ENCODE measurements at places on chromosomes 5 and 9.

- DNase-seq = no peak
Measured at GRCh38 chr5:159780246-159780645, 136.0 kb upstream of the ADRA1B start.

- DNase-seq = peak; percentile 19
Measured at GRCh38 chr9:33147416-33148169, 19.5 kb downstream of the B4GALT1 start.

DNA sequence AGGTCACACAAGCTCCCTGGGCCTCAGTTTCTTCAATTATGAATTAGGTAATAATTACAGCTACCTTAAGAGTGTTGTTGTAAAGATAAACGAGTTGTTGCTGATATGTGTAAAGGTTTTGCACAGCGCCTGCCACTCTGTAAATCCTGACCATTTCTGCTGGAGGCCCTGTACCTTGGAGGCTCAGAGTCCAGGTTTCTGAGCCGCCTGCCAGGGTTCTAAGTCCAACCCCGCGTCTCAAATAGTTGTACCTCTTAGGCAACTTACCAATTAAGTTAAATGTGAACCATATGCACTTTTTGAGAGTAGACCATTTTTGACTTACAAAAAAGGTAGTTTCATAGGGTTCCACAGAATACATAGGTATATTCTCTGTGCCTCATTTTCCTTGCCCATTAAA, 156.8 kb upstream of the KLF9 start:
- no peak for DNase-seq

DNA sequence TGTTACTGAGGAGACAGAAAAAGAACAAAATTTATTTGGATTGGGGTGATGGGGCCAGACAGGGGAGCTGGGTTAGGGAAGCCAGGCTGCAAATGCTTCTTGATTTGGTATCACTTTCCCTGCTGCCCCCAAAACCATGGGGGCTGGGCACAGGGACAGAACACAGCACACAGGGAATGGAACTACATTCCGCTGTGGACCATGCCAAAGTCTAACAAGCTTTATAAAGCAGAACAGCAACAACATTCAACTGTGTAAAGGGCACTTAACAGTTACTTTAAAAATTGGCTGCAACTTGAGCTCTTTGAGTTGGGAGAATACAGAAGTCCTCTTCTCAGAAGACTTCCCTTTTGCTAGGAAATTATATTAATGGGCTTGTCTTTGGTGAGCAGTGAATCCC, 23.8 kb downstream of the C5orf58 start:
- no peak for DNase-seq

- no peak for DNase-seq
Measured at GRCh38 chr9:27436234-27436633, 87.9 kb upstream of the IFNK start.

- no peak for DNase-seq
Measured at GRCh38 chr9:17802249-17802857, 223.5 kb downstream of the SH3GL2 start.

DNA sequence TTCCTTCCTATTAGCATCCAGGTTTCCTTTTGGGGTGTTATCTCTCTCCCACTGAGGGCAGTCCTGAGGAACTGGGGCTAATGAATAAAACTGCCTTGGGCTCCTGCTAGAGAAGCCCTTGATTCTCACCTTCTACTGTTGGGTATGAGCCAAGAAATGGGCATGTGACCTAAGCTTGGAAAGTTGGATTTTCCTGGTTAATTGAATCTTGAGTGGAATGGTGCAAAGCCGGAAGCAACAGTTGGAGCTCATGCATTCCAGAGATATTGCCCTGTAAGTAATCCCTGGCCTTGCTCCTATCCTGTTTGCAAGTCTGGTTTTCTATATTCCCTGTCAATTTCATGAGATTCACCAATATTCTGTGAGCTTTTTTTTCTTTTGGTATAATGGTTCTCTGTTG, 158.5 kb upstream of the ELL2 start:
- DNase-seq = no peak

- no peak for DNase-seq
Measured at GRCh38 chr5:18970000-18970399, 1018.0 kb downstream of the CDH18 start.

DNA sequence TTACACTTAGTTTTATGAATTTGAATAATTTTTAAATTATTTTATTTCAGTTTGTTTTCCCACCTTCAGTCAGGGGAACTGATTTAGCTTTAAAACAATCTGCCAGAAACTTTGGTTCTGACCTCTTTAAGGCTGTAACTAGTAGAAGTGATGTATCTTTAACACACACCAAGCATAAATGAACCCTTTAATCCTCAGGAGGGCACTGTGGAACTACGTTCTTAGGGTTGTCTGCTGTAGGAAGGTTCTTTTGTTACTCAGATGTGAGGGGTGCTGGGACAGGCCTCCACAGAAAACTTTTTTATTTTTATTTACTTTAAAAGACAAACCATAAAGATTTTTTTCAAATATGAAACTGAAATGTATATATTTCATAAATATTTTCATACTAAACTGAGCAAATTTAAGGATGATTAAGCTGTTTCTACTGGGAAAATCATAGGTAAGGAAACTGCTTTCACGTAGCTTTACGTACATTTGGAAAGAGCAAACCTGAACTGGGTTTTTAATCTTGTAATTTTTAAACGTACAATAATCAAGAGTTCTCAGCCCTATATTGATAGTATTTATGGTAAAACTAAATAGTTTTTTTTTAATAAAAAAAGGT, 5.3 kb downstream of the KLF4 start:
- no peak for DNase-seq
